ENCODE measurements at places on chromosomes 4 and X.
A peak's percentile ranks its signal among the peaks of the same experiment; 100 is the strongest.

DNA sequence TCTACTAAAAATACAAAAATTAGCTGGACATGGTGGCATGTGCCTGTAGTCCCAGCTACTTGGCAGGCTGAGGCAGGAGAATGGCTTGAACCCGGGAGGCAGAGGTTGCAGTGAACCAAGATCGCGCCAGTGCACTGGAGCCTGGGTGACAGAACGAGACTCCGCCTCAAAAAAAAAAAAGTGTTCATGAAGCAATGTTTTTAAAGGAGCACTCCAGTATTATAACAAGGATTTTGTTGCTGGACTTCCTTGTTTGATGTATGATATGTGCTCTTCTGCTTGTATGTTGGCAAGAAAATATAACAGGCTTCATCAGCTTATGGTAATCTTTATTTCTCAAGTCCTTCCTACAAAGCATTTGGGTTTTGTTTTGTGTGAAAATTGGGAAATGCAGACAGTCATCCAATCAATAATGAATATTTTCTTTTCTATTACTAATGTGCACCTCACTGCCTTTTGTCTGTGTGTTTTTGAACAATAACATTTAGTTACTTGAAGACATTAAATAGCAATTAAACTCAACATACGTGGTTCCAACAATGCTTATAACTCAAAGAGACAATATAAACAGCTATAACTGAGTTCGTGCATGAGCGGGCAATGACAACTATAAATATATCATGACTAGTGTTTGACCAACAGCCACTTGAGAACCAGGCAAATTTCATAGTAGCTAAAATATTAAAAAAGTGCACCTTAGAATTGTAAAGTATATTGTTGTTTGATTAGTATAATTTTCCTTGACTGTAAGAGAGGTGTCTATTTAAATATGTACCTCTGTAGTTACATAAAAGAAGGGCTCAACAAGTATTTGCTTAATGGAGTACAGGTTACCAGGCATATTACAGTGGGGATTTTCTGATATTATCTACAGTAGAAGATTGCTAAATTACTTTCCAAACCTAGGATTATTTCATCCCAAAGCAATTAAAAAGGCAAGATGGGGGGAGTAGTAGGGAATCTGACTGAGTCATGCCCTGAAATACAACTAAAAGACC is 210.7 kb downstream of the PPP3CA start:
- DNase-seq, result no peak

DNA sequence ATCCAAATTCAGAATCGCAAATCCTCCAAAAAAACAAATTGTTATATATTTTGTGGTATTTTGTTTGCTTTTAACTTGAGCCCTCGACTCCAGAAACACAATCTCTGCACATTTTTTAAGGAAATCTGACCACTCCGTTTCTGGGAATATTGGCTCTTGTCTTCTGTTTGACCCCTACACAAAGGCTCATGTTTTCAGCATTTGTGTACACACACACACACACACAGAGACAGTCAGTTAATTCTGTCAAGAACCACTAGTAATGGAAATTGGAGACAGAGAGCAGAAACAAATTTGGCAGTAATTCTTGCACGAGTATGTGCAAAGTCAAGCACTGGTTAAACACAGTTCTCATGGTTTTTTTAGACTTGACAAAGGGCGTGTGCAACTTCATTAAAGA is 115.4 kb downstream of the AFAP1 start:
- no peak for DNase-seq

DNA sequence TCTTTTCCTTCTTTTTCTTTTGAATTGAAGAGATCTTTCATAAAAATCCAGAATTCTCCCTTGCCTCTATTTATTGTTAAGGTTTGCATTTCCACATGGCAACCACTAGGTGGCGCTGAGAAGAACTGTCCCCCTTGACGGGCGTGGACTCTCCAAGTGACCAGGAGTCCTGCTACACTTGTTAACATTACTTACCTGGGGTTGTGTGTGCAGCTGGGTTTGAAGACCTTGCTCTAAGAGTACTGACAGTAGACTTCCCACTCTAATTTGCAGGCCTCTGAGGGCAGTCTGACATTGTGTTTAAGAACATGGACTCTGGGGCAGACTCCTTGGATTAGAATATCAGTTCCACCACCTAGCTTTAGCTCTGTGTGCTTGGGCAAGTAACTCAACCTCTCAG is 52.8 kb downstream of the GPRIN3 start:
- peak; percentile 55 for DNase-seq

DNA sequence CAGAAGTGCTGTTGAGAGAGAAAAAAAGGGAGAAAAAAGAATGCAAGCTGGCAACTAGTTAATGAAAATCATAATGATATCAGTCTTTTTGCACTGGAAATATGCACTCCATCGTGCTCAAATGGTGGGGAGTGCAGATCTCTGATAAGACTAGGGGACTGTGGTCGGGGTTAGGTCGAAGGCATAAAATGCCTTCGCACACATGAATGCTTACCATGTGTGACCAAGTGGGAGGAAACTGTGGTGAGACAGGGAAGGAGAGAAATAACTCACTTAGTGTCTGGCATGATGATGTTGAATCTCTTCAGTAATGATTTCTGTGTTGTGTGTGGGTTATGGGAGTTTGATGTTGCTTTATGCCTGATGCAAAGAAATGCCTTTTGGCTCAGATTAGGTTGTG is 358.9 kb downstream of the FBXO8 start:
- no peak for DNase-seq

DNA sequence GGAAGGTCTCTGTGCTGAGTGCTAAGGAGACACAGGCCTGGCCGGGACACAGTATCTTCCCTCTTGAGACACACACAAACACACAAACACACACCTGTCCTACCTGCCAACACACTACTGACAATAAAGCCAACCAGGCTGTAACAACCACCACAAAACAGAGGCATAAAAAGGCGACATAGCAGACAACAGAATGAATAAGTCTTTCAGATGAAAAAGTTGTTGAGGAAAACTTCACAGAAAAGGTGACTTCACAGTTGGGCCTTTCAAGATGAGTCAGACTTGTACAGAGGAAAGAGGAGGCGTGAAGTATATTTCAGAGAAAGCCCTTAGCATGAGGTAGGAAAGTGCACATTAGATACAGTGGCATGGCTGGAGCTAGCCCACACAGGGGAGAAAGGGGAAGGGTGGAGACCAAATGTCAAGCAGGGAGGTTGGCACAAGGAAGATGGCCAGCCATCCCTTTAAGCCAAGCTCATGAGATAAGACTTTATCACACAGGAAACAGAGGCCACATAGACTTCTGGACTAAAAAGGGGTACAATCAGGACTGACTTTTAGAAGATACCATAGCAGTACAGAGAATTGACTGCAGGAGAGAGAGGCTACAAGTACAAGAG is 54.0 kb downstream of the SLC9A7 start:
- DNase-seq, result no peak

GRCh38 chr4:48804584-48805301 is 24.7 kb upstream of the FRYL start:
- DNase-seq, result no peak

DNA sequence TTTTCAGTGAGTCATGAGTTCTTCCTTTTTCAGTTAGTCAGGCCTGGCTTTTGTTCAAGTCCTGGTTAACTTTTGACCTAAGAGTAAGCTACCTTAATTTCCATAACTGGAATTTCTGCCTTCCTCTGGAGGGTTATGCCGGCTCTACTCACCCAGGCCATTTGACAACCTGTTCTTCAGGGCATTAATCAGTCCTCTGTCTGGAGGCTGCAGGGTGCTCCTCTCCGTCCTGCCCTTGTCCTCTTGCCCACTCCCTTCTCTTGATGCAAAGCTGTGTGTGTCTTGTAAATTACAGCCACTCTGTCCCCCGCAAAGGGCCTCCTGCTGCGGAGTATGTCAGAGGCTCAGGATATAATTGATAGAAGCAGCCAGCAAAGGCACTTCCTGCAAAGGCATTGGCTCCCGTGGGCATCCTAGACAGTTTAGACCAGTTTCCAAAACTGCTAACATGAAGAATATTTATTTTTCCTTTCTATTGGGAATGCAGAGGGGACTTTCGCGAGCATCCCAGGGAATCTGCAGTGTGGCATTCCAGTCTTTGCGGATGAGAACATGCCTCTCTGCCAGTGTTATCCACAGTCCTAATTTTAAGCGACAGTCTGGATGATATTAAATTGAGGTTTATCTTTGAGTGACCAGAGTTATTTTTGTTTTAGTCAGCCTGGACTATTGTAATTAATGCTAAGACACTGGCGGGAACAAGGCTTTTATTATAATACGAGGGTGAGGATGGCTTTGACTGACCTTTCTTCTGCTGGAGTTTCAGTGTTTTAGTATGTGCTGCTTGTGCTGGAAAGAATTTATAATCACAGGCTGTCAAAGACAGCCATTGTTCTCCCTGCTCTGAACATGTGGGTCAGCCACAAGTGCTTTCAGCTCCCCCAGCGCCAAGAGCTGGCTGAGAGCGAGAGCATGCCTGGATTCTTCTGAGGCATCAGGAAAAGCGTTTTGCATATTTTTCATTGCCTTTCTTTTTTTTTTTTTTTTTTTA is 74.2 kb downstream of the LIMCH1 start:
- no peak for DNase-seq

- no peak for DNase-seq
These were observed 29.2 kb downstream of the LETM1 start for GRCh38 chr4:1826531-1827350.

DNA sequence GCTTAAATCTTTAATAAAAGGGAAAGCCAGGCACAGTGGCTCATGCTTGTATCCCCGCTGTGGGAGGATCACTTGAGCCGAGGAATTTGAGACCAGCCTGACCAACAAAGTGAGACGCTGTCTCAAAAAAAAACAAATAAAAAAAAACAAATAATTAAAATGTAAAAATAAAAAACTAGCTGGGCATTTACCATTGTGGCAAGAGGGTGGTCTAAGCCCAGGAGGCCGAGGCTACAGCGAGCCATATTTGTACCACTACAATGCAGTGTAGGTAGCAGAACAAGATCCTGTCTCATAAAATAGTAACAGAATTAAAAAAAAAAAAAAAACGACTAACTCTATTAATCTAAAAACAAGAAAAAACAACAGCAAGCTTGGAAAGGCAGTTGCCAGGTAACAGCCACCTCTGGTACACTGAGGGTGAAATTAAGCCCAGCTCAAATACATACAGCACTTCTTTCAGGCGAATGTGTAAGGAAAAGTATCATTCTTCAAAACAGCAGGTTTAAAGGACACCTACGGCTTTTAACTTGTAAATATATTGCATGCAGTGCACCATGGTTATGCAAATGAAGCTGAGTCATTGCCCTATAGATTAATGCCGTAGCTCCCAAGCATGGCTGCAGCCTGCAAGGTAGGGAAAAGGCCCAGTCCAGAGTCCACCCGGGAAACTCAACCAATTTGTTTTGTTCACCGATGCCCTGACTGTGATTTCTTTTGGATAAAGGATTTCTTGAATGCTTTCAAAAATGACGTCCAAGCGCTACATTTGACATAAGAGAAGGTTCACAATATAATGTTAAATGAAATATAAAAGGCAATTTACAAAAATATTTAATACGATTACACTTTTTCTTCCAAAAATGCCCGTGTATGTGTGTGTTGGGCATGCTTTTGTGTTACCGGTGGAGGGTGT is 14.5 kb upstream of the TXLNG start:
- DNase-seq, result no peak

- no peak for DNase-seq
These were observed 247.8 kb upstream of the DKK2 start for GRCh38 chr4:107283587-107284559.

- no peak for DNase-seq
These were observed 136.5 kb downstream of the PJA1 start for GRCh38 chrX:69028761-69029120.
